ENCODE measurements at places on chromosomes 1 and 21. TPM values are rescaled to one million over a fixed set of nuclear protein-coding genes. Genes with fewer than 3 reads are reported as not detected.

Gene SLFNL1
- total RNA-seq, result 0.14 TPM

Gene DHRS3
- 276 TPM for total RNA-seq

GRCh38 chr1:169117599-169117998 is 11.1 kb downstream of the ATP1B1 start:
- peak overlapping the region; percentile 92 for H3K27ac ChIP-seq
- peaks cover 55% of the 10 kb centered on the region for H3K4me1 ChIP-seq
- DNase-seq, result no peak
- H3K4me3 ChIP-seq, result peak overlapping the region; percentile 9
- H3K27me3 ChIP-seq, result no peaks in the 10 kb centered on the region

- H3K27me3 ChIP-seq, result no peaks in the 10 kb centered on the region
- peaks cover 9% of the 10 kb centered on the region for H3K4me1 ChIP-seq
- H3K36me3 ChIP-seq, result peaks cover 26% of the 10 kb centered on the region
Measured at GRCh38 chr1:204431310-204432184, 19.9 kb upstream of the PPP1R15B start.

Gene KCNT2
- 4.1 TPM for total RNA-seq

GRCh38 chr1:75724472-75725022 is at the start of gene ACADM:
ACADM (plus strand) TSS chr1:75724709; CDS start chr1:75724788, 79 bp downstream.
- peaks cover 30% of the 10 kb centered on the region for H3K4me1 ChIP-seq
- peak within 1 kb of the TSS; percentile 99 for H3K4me3 ChIP-seq
- no peaks in the 10 kb centered on the region for H3K27me3 ChIP-seq

- no peaks in the 10 kb centered on the region for H3K27me3 ChIP-seq
- H3K4me1 ChIP-seq, result no peaks in the 10 kb centered on the region
- DNase-seq, result no peak
- no peak overlapping the region for H3K4me3 ChIP-seq
Measured at GRCh38 chr1:81345110-81345509, 455.6 kb upstream of the ADGRL2 start.

Gene PLA2G4A
- 2.9 TPM for total RNA-seq

- DNase-seq, result peak; percentile 45
- H3K4me1 ChIP-seq, result peaks cover 4% of the 10 kb centered on the region
- H3K27me3 ChIP-seq, result peaks cover 3% of the 10 kb centered on the region
- no peak overlapping the region for H3K27ac ChIP-seq
- no peaks in the 10 kb centered on the region for H3K36me3 ChIP-seq
Measured at GRCh38 chr1:30514945-30515344, 208.4 kb downstream of the MATN1 start.

GRCh38 chr21:41662161-41662560 is 104.7 kb downstream of the RIPK4 start:
- no peak for DNase-seq
- peaks cover 11% of the 10 kb centered on the region for H3K4me1 ChIP-seq
- no peaks in the 10 kb centered on the region for H3K27me3 ChIP-seq
- H3K36me3 ChIP-seq, result no peaks in the 10 kb centered on the region
- no peak overlapping the region for H3K4me3 ChIP-seq

DNA sequence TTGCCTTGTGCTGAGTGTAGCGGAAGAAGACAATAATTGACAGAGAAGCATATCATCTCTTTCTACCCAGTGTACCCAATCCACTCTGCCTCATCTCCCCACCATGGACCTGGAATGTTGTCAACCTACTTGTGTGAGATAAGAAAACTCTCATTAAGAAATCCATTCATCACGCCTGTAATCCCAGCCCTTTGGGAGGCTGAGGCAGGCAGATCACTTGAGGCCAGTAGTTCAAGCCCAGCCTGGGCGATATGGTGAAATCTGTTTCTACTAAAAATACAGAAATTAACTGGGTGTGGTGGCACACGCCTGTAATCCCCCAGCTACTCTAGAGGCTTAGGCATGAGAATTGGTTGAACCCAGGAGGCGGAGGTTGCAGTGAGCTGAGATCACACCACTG is 209.6 kb downstream of the PBX1 start:
- peaks cover 35% of the 10 kb centered on the region for H3K36me3 ChIP-seq
- H3K4me3 ChIP-seq, result peak overlapping the region; percentile 27
- H3K4me1 ChIP-seq, result peaks cover 78% of the 10 kb centered on the region
- H3K27me3 ChIP-seq, result no peaks in the 10 kb centered on the region
- no peak for DNase-seq
- peak overlapping the region; percentile 51 for H3K27ac ChIP-seq

GRCh38 chr1:117964290-117965038 is 34.9 kb downstream of the WDR3 start:
- H3K27me3 ChIP-seq, result no peaks in the 10 kb centered on the region
- H3K4me1 ChIP-seq, result peaks cover 13% of the 10 kb centered on the region
- no peaks in the 10 kb centered on the region for H3K36me3 ChIP-seq
- H3K27ac ChIP-seq, result no peak overlapping the region

Gene OR2G6
- total RNA-seq, result not detected

DNA sequence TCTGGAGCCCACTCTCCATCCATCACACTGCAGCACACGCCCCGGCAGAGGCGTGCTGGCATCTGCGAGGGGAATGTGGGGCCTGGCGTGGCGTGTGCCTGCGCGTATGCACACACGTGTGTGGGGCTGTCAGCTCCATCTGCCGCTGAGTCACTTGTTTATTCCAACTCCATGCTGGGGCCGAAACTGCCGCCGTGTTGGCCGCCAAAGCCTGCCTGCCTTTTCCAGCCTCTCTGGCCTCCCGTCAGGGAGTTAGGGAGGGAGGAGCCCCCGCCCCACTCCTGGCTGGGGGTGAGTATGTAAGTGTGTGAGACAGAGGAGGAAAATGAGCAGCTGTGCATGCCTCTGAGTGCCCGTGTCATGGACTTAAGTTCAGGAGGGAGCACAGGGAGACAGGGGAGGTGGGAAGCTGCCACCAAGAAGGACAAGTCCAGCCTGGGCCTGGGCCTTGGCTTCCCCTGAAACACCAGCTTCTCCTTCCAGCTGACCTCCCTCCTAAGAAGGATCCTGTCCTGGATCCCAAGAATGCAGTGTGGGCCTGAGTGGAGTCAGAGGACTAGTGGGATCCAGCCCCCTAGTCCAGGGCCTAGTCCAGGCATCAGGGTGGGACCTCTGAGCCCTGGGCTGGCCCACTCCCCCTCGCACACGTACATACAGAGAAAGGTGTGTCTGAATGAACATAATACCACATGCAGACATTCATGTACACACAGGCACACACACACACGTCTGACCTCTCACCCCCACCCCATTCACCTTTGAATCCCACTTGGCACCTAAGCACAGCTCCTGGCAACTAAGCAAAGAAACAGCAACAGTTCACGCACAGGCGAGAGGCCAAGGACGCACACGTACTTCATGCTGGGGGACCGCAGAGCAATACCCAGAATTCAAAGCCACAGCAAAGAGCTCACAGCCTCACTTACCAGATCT is 24.7 kb downstream of the MEF2D start:
- DNase-seq, result no peak
- H3K27me3 ChIP-seq, result no peaks in the 10 kb centered on the region
- no peak overlapping the region for H3K4me3 ChIP-seq
- H3K27ac ChIP-seq, result peak overlapping the region; percentile 32

DNA sequence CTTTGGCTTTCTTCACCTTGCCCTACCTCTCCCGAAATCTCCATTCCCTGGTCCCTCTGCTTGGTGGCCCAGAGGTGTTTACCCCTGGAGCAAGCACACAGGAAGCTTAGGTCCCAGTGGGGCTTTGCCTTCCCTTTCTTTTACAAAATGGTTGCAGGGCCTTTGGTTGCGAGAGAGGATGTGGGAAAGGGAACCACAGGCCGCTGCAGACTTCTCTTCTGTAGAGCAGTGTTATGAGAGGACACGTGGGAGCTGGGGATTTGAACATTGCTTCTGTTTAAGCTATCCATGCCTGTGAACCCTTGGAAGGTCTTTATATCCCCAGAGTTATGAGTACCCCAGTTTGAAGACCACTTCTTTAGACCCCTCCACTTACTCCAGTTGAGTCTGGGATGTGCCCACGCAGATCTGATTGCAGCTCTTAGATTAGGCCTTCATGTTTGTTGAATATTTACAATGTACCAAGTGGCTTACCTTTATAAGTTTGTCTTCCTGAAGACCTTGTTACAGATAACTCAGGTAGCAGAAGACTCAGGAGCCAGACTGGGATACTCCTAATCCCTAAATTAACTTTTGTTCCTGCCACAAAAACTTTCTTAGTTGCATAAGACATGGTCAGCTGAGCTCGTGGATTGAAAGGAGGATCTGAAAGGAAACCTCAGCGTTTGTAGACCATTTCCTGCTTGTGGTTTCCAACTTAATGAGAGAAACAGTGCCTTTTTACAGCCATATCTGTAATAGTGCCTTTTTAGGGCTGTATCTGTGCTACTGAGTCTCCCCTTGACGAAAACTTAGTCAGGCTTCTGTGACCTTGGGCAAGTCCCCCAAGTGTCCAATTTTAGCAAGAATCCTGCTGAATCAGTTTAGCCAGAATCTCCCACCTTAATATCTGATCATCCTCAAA is 21.9 kb upstream of the IVNS1ABP start:
- no peak for DNase-seq
- H3K4me3 ChIP-seq, result no peak overlapping the region
- no peaks in the 10 kb centered on the region for H3K4me1 ChIP-seq
- H3K27me3 ChIP-seq, result no peaks in the 10 kb centered on the region

Gene SLAMF1
- not detected for total RNA-seq

- H3K36me3 ChIP-seq, result no peaks in the 10 kb centered on the region
- DNase-seq, result no peak
Measured at GRCh38 chr1:92503926-92504285, 17.2 kb upstream of the GFI1 start.

Gene ADCY10
- total RNA-seq, result 0.39 TPM

Gene C8A
- total RNA-seq, result 0.64 TPM

- peaks cover 25% of the 10 kb centered on the region for H3K36me3 ChIP-seq
- no peak overlapping the region for H3K4me3 ChIP-seq
- no peak for DNase-seq
- H3K4me1 ChIP-seq, result no peaks in the 10 kb centered on the region
- H3K27ac ChIP-seq, result no peak overlapping the region
- H3K27me3 ChIP-seq, result no peaks in the 10 kb centered on the region
Measured at GRCh38 chr1:183553331-183553730, 36.9 kb downstream of the NCF2 start.

Gene TPTE
- not detected for total RNA-seq

DNA sequence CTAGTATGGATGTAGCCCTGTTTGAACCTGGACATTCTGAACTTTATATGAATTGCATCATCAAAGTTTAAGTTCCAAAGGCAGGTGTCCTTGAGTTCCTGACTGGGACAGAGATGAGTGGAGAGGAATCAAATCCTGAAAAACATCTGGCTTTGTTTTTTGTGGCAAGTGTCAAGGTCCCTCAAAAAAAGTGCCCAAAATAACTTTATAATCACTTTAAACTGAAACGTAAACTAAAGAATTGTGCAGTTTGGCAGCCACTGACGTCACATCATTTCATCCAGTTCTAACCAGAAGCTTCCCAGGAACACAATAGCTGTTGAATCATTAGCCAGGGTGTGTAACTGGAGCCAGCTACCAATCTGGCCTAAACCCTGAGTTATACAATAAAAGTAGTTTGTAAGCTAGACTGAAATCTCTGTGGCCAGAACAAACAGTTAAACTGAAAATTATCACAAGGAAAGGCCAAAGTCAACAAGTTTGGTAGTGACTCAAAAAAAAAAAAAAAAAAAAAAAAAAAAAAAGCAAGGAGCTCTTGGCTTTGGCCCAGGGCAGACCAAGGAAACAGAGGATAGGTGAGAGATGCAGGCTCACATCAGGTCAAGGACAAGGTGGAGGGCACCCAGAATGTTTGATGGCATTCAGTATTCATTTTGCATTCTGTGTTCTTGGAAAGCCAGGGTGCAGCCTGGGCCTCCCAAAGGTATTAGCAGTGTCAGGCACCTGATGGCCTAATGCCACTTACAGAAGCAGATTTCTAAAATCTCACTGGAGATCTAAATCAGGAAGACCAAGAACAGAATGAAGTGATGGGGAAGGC is 74.3 kb downstream of the TNFSF18 start:
- peaks cover 16% of the 10 kb centered on the region for H3K4me1 ChIP-seq
- no peak overlapping the region for H3K4me3 ChIP-seq
- peak overlapping the region; percentile 74 for H3K27ac ChIP-seq
- no peaks in the 10 kb centered on the region for H3K27me3 ChIP-seq
- no peak for DNase-seq

- peaks cover 16% of the 10 kb centered on the region for H3K36me3 ChIP-seq
- no peak overlapping the region for H3K27ac ChIP-seq
- no peak overlapping the region for H3K4me3 ChIP-seq
- no peak for DNase-seq
- no peaks in the 10 kb centered on the region for H3K27me3 ChIP-seq
Measured at GRCh38 chr1:28032281-28032680, 56.1 kb downstream of the EYA3 start.

Gene F11R
- total RNA-seq, result 66.8 TPM

DNA sequence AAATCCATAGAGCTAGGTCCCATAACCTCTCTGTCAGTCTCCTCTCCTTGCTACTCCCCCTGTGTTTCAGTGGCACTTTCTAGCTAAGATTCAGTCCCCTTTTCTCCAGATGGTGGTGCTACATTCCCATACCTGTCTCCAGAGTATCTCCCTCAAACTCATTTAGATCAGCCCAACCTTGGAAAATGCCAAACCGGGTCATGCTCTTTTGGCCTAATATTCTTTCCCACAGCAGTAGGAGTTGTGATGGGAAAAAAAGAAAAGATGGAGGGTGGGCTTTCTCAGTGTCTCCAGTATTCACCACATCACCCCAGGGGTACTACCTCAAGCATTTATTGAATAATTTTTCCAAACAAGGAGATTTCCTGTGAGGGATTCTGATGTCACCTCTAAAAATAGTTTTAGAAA is 3.2 kb upstream of the RXFP4 start:
- H3K27ac ChIP-seq, result peak overlapping the region; percentile 65
- H3K36me3 ChIP-seq, result no peaks in the 10 kb centered on the region
- no peak for DNase-seq
- H3K4me3 ChIP-seq, result peak overlapping the region; percentile 55
- peaks cover 23% of the 10 kb centered on the region for H3K4me1 ChIP-seq

DNA sequence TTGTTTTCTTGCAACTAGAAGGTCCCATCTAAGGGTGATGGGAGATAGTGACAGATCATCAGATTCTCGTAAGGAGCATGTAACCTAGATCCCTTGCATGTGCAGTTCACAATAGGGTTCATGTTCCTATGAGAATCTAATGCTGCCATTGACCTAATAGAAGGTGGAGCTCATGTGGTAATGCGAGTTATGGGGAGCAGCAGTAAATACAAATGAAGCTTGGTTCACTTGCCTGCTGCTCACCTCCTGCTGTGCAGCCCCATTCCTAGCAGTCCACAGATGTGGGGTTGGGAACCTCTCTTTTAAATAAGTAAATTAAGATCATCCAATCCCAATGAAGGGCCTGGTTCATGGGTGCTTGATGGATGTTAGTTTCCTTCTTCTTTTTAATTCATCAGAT is 148.7 kb upstream of the ATP1B1 start:
- H3K4me3 ChIP-seq, result no peak overlapping the region
- H3K4me1 ChIP-seq, result no peaks in the 10 kb centered on the region
- no peak overlapping the region for H3K27ac ChIP-seq

Data from type B pancreatic cell (in vitro differentiated cells).